ENCODE measurements at places on chromosomes 1 and 21.

- no peak for DNase-seq
These were observed 13.7 kb upstream of the MEX3A start for GRCh38 chr1:156095906-156096508.

- no peak for DNase-seq
These were observed 139.2 kb downstream of the SEC16B start for GRCh38 chr1:177830531-177831135.

DNA sequence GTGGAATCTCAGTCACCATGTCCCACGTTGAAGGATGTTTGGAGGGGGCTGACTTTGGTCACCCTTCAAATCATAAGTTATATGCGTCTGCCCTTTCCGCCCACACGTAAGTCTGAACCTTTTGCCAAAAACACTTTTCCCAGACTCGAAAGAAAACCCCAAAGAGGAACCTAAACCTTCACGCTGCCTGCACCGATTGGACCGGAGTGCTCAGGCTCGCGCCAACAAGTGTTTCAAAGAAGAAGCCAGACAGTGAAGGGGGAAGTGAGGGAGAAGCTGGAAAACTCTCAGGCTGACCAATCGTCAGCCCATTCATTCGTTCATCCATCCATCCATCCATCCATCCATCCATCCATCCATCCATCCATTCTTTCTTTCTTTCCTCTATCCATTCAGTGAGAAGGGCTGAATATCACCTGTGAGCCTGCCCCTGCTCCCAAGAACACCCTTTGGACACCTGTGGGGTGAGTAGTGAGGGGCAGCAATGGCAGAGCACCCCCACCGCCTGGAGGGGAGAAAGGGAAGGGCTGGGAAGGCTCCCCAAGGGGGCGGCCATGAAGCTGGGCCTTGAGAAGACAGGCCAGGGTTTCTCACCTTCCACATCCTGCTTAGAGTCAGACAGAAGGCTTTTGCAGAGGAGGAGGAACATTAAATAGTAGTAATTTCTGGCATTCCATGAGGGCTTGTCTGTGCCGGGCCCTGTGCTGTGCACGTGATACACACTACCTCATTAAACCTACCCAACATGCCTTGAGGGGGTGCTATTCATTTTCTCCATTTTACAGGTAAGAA is 27.1 kb upstream of the RUNX3 start:
- DNase-seq: no peak

GRCh38 chr1:220198186-220199005 is 73.9 kb downstream of the RAB3GAP2 start:
- no peak for DNase-seq

- DNase-seq: no peak
These were observed 152.4 kb downstream of the GALNT2 start for GRCh38 chr1:230219174-230220067.

- DNase-seq: no peak
These were observed 64.0 kb downstream of the MEGF6 start for GRCh38 chr1:3547055-3548005.

DNA sequence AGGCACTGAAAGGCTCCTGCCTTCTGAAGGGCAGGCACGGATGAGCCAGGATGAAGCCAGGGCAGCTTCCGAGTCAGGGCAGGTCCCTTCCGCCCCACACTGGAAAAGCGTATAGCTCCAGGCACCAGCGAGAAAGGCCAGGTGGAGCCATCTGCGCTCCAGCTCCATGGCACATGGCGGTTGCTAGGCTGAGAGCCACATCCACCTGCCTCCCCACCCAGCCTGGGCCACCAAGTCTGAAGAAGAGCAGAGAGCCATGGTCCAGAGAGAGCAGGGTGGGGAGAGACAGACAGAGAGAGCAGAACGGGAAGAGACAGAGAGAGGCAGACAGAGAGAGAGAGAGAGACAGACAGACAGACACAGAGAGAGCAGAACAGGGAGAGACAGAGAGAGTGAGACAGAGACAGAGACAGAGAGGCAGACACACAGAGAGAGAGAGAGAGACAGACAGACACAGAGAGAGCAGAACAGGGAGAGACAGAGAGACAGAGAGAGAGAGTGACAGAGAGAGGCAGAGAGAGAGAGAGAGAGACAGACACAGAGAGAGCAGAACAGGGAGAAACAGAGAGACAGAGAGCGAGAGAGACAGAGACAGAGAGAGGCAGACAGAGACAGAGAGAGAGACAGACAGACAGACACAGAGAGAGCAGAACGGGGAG is 5.2 kb downstream of the FNDC10 start:
- DNase-seq: no peak

DNA sequence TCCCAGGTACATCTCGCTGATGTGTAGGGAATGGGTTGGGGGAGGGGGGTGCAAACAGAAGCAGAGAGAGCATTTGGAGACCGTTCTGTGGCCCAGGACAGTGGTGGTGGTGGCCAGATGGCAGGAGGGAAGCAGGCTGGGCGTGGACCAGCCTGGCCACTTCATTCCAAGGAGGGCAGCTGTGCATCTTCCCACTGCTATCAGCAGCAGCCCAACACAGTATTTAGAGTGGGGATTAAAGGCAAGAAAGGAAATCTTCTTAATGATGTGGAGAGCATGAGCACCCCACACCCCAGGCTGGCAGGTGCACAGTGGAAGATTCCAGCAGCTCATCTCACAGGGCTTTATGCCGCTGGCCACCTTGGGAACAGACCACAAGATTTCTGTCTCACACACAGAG is 198.7 kb downstream of the NPHP4 start:
- no peak for DNase-seq

DNA sequence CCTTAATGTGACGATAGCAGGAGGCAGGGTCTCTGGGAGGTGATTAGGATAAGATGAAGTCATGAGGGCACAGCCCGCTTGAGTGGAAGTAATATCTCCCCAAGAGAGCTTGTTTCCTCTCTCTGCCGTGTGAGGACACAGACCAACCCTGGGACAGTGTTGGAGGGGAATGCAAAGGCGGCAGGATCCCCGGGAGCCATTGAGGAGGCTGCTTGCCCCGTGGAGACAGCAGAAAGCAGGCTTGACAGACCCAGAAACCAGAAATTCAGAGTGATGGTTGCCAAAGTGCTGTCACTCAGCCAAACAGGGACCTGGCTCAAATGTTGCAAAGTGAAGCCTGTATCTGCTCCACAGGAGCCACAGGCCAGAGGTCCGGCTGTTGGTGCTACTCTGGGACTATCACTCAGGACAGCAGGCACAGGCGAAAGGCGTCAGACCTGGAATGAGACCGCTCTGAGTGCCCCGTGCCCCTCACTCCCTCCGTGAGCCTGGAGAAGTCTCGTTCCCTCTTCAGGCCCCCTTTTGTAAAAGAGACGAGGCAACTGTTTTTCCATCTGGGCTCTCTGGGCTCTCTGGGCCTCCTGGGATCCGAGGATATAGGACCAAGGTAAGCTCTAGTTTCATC is 96.6 kb upstream of the VANGL1 start:
- no peak for DNase-seq

DNA sequence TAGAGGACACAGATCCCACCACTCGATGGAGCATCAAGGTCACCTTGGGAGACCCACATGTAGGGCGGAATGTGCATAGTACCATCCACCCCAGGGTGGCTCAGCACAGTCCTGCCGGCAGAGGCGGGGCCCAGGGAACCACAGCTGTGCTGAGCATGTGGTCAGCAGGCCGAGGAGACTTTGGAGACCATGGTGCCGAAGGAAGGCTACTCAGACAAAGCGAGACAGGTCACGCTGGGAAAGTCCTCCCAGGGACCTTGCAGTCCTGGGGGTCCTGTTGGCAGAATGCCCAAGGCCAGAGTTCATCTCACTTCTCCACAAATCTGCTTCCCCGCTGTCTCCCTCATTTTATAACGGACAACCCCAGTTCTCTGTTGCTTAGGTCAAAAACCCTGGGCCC is 22.5 kb downstream of the WNT3A start:
- DNase-seq: no peak

GRCh38 chr1:109636201-109636952 is 16.7 kb downstream of the AMPD2 start:
- no peak for DNase-seq

- no peak for DNase-seq
These were observed 13.7 kb upstream of the TMEM51 start for GRCh38 chr1:15139654-15140350.

DNA sequence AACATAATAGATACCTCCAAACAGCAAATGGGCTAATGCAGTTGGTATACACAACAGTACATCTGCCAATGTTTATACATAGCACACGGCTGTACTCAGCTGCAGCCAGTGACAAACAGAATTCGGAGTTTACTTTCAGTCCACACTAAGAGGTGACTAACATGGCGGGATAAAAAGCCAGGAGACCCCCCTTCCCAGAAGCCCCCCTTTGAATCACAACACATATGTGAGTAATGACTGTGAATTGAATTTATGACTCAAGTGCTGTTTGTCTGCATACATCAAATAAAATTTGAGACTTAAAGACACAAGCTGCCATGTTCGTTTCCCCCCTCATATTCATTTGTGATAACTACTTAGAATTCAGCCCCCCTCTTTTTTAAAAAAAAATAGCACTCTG is 113.2 kb downstream of the RUNX1 start:
- DNase-seq: no peak

GRCh38 chr1:5973771-5974170 is 18.5 kb downstream of the NPHP4 start:
- no peak for DNase-seq

DNA sequence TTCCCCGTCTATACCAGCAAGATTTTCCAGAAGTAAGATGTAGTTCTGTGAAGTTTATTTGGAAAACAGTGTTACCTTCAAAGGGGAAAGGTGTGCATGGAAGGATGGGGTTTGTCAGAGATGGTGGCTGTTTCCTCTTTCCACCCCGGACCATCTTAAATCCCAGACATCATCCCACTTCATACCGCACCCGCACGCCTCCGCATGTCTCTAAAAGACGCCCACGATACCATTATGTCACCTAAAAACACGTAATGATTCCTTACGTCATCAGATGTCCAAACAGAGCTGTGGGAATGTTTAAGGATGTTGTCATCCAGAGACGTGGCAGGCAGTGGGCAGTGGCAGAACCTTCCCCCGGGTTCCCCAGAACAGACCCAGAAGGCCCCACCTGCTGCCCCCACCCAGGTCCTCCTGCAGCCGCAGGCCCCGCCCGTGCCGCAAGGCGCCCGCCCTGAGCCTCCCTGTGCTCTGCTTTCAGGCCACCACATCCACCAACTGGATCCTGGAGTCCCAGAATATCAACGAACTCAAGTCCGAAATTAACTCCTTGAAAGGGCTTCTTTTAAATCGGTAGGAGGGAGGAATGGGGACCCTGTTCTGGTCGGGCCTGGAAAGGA is 152.2 kb downstream of the PEX14 start:
- DNase-seq: no peak

GRCh38 chr21:28167366-28167765 is 825.3 kb downstream of the LTN1 start:
- DNase-seq: no peak

- DNase-seq: no peak
These were observed 21.3 kb downstream of the SLC9C2 start for GRCh38 chr1:173581383-173582079.

DNA sequence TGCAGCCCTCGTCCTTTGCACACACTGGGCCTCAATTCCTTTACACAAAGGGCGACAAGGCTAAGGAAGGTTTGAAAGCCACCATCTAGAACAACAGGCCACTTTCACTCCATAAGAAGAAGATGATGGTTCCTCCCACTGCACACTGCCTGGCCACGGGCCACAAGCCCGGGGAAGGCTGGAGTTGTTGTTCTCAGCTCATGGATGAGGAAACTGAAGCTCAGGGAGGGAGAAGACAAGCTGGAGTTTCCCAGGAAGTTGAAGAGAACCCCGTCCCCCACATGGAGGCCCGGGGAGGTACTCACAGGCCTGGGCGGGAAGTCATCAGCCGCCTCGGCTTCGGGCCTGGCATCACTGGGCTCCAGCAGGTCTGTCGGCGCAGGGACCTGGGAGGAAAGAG is 24.6 kb upstream of the DDOST start:
- no peak for DNase-seq

DNA sequence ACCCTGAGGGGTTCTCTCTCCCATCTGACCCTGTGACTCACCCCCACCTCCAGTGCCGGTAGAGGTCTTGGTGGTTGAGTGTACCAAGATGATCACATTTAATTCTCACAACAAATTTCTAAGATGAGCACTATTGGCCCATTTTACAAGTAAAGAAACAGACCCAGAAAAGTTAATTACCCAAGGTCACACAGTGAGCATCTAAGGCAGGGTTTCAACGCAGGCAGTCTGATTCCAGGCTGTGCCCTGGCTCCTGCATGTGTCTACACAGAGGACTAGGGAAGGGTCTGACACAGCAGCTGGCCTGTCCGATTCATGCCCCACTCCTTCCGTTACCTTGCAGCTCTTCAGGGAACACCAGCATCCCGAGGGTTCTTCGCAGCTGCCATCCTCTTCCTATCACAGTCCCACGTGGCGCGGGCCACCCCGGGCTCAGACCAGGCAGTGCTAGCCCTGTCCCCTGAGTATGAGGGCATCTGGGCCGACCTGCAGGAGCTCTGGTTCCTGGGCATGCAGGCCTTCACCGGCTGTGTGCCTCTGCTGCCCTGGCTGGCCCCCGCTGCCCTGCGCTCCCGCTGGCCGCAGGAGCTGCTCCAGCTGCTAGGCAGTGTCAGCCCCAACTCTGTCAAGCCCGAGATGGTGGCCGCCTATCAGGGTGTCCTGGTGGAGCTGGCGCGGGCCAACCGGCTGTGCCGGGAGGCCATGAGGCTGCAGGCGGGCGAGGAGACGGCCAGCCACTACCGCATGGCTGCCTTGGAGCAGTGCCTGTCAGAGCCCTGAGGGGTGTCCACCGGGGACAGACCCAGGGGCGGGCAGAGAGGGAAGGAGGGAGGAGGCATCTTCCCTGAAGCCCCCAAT is 7.5 kb downstream of the NCDN start:
- no peak for DNase-seq

DNA sequence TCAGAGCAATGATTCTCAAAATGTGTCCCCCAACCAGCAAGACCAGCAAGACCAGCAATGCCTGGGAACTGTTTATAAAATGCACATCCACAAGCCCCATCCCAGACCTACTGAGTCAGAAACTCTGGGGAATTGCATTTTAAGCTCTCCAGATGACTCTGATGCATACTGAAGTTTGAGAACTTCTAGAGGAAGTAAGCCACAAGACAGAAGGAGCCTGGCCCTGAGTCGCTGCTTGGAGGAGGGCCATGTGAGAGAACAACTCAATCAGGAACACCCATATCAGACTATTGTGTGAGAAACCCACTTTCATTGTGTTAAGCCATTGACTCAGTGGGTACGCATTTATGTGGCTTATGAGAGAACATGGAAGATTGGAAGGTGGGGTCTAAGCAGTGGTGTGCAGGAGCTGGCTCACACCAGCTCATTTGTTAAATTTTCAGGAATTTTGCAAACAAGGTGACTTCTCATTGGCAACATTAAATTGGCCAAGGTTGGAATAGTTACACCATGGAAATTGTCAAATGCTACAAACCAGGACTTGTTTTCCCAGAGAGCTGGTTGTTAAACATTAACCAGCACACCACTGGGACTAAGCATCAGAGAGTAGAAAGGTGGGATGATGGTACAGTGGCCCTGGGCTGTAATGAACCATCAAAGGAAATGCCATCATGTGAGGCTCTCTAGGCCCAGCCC is 38.9 kb downstream of the ATP1A1 start:
- DNase-seq: no peak

- no peak for DNase-seq
These were observed 39.5 kb downstream of the LRRC71 start for GRCh38 chr1:156959925-156960324.

GRCh38 chr1:9691691-9692090 is 40.2 kb downstream of the PIK3CD start:
- DNase-seq: no peak

GRCh38 chr1:33602271-33602670 is 129.8 kb downstream of the ZSCAN20 start:
- DNase-seq: no peak

GRCh38 chr1:156080863-156081179 is 1.4 kb downstream of the MEX3A start:
- DNase-seq: no peak
